ENCODE measurements at places on chromosomes 3 and 15.
A peak's percentile ranks its signal among the peaks of the same experiment; 100 is the strongest.

DNA sequence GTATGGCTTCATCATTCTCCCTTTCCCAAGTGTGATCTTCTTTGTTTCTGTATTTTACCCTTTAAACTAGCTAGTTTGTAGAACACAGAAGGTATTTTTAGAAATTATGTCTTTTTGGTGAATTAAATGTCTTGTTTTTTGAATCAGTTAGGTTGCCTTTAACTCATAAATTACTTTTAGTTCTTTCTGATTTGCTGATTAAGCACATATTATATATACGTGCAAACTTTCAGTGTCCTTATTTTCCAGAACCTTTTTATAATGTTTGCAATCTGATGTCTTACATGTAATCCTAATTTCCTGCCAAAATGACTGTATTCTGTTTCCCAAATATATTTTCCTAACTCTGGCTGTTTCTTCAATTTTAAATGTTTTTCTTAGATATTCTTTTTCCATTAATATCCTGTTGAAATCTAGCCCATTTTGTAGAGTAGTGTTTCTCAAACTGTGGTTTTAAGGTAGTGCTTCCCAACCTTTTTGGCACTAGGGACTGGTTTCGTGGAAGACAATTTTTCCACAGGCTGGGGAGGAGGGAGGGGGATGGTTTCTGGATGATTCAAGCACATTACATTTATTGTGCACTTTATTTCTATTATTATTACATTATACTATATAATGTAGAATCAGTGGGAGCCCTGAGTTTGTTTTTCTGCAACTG lies 51.8 kb downstream of the CHD2 start:
- no peak for DNase-seq

- peak; percentile 64 for DNase-seq
Measured at GRCh38 chr15:89971592-89971997, 29.5 kb upstream of the ZNF710 start.

GRCh38 chr3:57983734-57984518 lies 24.3 kb upstream of the FLNB start:
- DNase-seq: peak; percentile 58

DNA sequence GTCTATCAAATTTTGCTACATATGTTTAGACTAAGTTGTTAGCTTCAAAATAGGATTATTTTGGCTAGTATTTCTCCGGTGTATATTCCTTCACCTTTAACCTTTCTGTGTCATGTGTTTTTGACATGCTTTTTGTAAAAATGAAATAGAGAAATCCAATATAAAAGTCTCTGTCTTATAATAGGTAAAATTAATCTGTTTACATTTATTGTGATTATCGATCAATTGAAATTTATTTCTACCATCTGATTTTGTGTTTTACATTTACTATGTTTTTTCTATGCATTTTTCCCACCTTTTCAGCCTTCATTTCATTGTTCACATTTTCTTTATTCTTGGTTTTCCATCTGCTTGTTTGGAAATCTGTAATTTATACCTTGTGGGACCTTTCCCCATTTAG lies 11.7 kb upstream of the LHFPL4 start:
- DNase-seq: no peak

DNA sequence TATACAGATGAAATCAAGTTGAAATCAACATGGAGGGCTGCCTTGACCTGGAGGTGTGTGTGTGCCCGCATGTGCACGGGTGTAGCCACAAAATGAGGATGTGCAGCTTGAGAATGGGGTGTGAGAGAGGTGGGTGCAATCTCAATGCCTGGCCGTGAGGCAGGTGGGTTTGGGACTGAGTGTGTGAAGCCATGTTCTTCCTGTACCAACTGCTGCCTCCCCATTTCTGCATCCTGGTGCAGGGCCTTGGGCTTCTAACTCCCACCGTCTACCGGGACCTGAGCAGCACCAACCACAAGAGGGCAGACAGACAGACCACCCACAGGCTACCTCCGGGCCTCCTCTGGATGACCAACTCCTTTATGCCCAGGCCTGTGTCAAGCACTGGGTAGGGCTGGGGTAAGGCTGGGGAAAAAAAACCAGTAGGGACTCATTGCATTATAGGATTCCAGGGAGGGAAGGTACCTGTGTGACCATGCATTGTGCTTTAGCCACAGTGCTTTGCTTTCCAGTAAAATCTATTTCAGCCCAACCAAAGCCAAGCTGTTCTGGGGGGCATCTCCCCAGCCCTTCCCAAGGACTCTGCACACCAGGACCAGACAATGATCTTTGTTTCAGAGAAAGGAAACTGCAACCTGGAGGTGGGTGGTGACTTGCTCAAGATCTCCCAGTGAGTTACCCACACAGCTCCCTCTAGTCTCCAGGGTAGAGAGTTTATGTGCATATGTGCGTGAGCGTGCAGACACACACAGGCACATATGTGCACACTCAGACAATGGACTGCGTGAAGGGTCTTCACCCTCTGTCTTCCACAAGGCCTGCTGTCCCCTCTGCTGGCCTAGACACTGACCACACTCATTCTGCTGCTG lies 162.2 kb upstream of the TLE3 start:
- DNase-seq: no peak

DNA sequence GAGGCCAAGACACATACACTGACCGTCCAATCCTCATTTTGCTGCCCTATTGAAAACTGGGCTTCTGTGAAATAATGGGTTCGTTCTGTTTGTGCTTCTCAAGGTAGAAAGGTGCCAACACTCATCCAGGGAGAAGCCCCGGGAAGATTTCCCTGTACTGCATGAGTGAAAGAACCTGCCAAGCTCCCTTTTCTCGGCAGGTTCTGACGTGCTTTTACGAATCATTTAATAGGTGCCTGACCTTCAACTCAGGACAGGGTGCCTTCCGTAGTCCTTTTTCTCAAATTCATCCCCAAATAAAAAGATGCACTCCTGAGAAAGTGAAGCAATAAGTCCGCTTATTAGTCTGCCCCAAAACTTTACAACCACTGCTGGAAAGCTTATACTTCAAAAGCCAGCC lies 64.2 kb downstream of the B3GNT5 start:
- DNase-seq: no peak
